T1000 (cell line): ENCODE measurements at places on chromosomes 6 and 20.

GRCh38 chr6:73515204-73515655, 5.6 kb downstream of the EEF1A1 start:
- no peak for DNase-seq

GRCh38 chr6:5063617-5064016, 21.5 kb upstream of the PPP1R3G start:
- no peak for DNase-seq

DNA sequence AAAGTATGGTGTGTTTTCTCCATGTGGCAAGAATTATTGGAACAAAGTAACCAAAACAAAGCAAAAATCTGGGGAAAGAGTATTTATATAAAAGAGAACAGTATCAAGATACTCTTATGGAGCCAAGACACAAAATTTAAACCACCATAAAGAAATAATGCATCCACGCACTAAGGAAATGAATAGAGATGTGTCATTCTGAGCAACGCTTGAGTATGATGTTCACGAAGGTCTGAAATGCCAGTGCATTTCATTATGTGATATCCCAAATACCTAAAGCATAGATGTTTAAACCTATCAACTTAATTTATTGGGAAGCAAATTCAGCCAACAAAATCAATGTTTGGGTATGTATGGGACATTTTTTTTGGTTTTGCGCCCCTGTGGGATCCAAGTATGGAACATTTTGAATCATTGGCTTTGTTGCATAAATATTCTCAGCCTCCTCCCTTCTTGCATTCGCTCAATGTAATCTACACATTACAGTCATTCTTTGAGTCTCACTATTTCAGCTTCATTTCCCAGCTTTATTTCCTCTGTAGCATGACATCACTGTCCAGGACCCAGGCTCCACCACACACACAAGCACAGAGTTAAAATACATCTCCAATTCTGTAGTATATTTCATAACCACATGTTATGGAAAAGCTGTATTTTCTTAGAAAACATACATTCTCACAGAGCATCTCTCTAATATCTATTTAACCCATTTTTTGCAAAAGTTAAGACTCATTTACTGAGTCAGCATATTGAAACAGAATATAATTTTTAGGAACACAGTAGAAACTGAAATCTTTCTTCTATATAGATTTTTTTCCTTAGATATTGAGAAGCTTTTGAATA, 11.6 kb upstream of the MOXD1 start:
- DNase-seq, result no peak

GRCh38 chr20:63061051-63061770, 54.4 kb upstream of the BHLHE23 start:
- DNase-seq, result no peak

DNA sequence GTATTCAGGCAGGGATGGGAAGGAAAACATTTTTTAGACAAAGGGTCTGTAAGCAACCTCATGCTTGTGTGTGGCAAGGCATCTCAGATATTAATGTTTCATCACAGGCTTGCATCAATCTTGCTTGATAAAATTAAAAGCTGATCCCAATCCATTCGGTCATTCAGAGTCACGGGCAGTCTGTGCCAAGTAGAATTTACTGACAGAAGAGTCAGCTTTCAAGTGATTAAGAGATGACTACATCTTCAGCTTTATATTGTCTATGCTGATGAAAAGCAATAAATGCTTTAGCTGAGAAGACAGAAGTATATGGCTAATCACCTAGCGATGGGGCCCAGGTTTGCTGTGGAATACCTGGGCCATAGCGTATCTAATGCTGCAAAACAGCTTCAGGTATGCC, 3.5 kb downstream of the PLEKHG1 start:
- no peak for DNase-seq

DNA sequence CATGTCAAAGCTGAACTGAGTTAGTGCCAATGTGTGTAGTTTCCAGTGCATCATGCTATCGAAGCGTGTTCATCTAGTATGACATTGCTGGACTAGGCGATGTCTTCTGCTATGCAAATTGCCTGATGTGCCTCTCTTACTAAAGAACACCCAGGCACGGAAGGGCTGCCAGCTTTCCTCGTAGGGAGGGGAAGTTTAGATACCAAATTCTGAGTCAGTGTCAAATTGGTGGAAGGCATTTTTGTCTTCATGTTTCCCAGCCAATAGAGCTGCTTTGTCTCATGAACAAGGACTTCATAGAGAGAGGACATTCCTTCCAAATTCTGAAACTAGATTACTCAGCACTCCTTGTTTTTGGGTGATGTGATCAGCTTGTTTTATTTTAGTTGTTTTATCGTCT, 320.1 kb downstream of the BTBD3 start:
- DNase-seq, result no peak

DNA sequence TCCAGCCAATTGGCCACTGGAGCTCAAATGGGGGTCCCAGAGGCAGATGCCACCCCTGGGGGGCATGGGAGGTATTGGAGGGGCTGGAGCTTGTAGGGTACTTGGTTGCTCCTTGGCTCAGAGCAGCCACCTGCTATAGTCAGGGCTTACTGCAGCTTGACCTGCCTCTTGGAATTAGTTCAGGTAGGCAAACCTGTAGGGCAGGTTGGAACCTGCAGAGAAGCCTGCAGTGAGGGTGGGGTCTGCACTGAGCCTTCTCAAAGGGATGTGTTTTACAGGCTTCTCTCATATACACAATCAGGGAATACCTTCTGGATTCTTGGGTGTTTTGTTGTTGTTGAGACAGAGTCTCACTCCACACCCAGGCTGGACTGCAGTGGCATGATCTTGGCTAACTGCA, 94.2 kb upstream of the MYL9 start:
- DNase-seq, result no peak

DNA sequence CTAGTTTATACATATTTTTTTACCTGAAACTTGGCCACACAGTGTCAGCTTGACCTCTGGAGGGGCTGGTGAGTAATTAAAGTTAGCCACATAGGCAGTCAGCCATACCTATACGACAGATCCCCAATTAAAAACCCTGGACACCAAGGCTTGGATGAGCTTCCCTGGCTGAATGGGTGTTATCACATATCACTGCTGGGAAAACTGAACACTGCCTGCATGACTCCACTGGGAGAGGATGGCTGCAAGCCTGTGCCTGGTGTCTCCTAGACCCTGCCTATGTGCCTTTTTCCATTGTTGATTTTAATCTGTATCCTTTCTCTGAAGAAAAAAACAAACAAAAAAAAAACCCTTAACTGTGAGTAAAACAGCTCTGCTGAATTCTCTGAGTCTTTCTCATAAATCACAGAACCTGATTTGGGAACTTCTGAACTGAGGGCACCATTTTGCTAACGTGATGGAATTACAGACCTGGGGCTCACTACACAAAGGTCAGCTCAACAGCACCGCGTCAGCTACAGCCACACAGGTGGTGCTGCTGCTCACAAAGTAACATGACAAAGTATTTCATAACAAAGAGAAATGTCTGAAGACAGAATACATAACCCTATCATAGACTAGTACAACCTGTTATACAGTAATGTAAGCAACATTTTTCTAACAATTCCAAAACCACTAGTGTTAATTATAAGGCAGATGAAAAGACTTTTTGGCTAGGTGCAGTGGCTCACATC, 97.0 kb downstream of the SLC23A2 start:
- no peak for DNase-seq

- no peak for DNase-seq
Observed at GRCh38 chr20:23121751-23122320, 35.7 kb upstream of the CD93 start.

- no peak for DNase-seq
Observed at GRCh38 chr6:140486450-140487361, 1112.3 kb upstream of the CITED2 start.

GRCh38 chr6:44011350-44011920, 115.8 kb downstream of the MRPL14 start:
- DNase-seq, result no peak

- no peak for DNase-seq
Observed at GRCh38 chr20:4947817-4948559, 53.3 kb downstream of the SLC23A2 start.

- no peak for DNase-seq
Observed at GRCh38 chr20:58656831-58657230, 5.7 kb downstream of the STX16 start.

- DNase-seq, result no peak
Observed at GRCh38 chr6:130965656-130966055, 97.4 kb downstream of the EPB41L2 start.

DNA sequence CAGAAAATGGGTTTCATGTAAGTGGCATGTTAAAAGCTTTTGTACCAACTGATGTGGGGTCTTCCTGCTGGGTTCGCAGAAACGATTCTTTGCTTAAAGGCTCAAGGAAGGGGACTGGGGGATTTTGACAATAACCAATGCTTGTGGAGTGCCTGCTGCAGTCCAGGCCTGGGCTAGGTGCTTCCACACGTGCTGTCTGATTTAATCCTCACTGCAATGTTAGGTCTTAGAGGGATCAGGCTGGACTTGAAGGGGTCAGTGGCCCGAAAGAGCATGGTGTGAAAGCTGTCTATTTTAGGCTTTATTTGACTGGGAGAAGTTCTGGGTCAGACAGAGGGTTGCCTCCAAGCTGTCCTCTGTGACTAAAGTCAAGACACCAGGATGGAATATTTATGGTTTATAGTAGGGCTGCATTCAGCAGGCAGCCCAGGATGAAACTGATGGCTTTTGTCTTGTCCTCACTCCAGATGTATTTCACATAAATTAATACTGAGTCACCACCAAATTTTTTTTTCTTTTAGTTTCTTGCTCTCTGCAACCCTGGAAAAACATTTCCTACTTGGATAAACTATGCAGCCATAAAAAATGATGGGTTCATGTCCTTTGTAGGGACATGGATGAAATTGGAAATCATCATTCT, 219.1 kb downstream of the ZMYND8 start:
- DNase-seq, result no peak

DNA sequence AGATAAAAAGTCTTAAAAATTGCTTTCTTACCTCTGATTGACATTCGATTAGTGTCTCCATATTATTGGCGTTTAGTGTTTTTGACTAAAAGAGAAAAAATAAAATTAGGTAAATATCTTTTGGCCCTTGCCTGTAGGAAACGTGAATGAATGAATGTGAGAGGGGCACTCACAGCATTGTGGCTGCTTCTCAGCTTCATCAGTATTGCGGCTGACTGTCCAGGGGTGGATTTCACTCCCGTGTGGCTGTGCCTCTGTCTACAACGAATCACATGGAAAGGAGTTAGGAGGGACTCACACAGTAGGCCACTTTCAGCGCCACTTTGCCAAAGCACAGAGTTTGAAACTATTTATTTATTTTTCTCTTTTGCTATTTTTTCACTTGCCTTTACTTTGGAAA, 844 bp downstream of the TAGAP start:
- no peak for DNase-seq

- DNase-seq, result no peak
Observed at GRCh38 chr20:9389346-9389745, 125.0 kb upstream of the LAMP5 start.

GRCh38 chr6:67496191-67496590, 1138.9 kb upstream of the ADGRB3 start:
- no peak for DNase-seq
